Astrocyte of the cerebellum (primary cell): ENCODE measurements at places on chromosomes 1 and 21.

DNA sequence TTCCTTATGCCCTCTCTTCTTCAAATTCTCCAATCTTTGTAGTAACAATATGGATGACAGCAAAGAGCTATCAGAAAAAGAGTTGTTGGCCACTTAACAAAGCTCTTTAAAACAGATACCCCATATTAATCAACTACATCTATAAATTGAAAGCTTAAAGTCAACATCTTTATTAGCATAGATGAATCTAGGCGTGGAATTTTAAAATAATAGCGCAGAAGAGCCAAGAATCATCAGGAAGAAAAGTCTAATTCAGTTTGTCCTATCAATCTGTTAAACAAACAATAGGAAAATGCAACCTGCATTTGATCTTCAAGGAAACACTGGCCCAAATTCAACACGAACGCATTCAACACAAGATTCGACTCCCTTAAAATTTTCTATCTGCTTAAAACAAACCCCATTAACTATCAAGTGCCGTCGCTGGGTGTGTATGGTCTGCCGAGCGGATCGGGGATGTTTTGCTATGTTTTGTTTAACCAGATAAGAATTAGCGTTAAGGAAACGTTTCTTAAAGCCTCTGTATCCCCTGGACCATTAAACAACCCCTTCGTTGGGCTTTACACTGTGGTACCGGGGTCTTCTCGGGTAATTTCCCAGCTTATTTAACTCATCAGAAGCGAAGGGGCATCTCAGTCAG is 1.0 kb downstream of the LYST start:
- no peak for DNase-seq

GRCh38 chr1:204437796-204438570 is 26.4 kb upstream of the PPP1R15B start:
- no peak for DNase-seq

GRCh38 chr1:39958403-39959200 is 3.7 kb downstream of the MFSD2A start:
- DNase-seq = no peak

DNA sequence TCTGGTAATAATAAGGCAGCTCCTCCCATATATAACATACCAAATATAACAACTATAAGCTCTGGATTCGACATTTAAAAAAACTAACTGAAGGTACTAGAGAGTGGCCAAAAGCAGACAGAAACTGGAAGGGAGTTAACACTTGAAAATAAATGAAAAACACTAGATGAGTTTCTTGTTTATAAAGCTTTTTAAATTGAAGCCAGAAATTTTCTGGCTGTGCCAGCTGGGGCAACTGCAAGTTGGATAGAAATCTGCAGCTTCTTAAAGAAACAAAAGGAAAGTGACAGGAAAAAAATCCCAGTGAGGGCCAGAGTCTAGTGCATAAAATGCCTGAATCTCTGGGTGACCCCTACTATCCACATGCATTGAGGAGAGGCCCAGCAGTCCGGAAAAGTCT is 432.7 kb downstream of the SMYD3 start:
- DNase-seq = no peak

DNA sequence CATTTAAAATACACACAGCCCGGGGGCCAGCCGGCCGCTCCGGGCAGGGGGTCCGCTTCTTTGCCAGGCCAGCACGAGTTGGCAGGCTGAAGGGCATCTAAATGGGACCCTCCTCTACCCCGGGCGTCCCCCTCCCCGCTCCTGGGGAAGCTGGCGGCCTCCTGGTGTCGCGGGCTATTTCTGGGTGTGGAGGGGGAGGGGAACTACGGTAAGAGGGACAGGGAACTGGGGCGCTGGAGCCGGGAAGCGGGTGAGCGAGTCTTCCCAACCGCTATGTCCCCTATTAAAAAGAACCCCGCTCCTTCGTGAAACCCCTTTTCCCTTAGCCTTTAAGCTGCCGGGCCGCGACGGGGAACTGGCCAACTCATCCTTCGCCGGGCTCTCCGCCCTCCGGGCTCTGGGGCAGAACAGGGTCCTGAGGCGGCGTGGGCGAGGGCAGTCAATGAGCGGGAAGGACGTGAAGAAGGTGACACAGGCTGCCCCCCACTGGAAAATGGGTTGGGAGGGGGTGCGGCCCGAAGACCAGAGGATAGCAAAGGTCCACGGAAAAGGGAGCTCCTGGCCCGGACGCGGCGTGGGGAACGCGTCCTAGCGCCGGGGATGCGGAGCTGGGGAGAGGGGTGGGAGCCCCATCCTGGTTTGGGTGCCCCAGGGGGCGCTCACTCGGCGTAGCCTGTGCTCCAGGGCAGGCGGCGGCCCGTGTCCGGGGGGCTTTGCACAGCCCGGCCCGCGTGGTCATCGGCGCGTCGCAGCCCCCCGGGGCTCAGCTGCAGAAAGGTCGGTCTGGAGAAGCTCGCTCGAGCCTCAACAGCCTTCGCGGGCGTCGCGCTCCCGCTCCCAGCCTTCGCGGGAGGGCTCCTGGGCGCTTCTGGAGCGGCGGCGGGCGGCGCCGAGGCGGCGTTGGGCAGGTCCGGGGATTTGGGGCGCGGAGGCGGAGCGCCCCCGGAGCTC is 544 bp downstream of the PPM1J start:
- DNase-seq = no peak

DNA sequence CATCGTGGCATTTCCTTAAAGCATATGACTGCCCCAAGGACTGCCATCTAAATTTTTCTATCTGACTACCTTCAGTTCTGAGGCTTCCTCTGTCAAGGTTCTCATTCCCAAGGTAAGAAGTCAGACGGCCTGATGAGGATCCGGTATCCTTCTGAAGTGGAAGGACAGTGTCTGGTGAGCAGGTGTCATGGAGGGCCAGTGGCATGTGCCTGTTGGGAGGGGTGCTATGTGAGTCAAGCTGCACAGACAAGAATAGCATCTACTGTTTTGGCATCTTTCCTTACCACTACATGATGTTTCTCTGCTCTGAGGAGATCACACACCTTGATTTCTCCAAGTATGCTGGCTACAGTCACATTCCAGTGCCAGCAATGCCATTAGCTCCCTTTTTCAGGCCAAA is 99.6 kb upstream of the RGS1 start:
- DNase-seq = no peak

- DNase-seq = no peak
Measured at GRCh38 chr21:21385404-21385803, 387.2 kb downstream of the NCAM2 start.

GRCh38 chr1:244836135-244836521 is 670 bp downstream of the COX20 start:
- no peak for DNase-seq
